ENCODE measurements at places on chromosomes 16 and 17. TPM values are rescaled to one million over a fixed set of nuclear protein-coding genes. Genes with fewer than 3 reads are reported as not detected.

Gene CDH15
- total RNA-seq = 0.27 TPM

Gene ZNF200
- 5.3 TPM for total RNA-seq

Gene FBXO47
- not detected for total RNA-seq

Gene APOBR
- 0.51 TPM for total RNA-seq

DNA sequence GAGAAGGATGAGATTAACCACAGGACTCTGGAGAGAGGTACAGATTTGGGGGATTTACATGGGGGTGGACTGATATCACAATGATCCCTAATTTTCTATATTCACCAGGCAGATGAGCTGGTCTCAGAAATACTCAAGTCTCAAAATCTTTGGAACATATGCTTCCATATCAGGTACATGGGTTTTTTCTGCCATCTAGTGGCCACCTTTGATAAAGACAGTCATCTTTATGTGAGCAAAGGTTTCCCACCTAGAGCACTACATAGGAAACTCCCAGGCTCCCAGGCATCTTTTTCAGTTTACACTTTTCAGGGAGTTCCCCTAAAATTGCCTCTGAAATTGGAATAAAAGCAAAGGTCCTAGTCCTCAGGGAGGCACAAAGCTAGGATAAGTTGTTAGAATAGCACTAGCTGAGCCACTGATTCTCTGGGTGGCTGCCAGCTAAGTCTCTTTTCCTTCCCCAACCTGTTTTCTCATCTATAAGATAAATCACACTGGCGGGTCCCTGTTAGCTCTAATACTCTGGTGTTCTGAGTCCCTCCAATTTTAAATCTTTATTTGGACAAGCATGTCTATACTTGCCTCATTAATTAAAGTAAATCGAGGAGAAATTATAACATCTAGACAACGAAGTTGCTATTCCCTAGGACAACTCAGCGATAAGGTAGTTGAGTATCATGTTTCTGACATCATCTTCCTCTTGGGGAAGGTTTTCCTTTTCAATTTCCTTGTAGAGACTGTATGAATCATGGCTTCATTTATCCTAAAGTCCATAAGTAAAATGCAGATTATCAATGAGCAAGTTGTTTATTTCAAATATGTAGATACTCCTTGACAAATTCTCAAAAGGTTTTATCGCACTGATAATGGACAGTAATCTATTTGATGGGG, 19.0 kb upstream of the MON1B start:
- no peak for DNase-seq

Gene PPP1R1B
- total RNA-seq = 1.2 TPM

GRCh38 chr17:48756830-48757251, 28.3 kb upstream of the HOXB13 start:
- no peak for DNase-seq

GRCh38 chr16:86878236-86879080, 300.1 kb downstream of the FOXL1 start:
- DNase-seq = peak; percentile 63

GRCh38 chr17:43574896-43575525, 28.9 kb upstream of the ETV4 start:
- DNase-seq = no peak

- DNase-seq = no peak
These were observed 23.7 kb upstream of the HLF start for GRCh38 chr17:55241097-55241496.

DNA sequence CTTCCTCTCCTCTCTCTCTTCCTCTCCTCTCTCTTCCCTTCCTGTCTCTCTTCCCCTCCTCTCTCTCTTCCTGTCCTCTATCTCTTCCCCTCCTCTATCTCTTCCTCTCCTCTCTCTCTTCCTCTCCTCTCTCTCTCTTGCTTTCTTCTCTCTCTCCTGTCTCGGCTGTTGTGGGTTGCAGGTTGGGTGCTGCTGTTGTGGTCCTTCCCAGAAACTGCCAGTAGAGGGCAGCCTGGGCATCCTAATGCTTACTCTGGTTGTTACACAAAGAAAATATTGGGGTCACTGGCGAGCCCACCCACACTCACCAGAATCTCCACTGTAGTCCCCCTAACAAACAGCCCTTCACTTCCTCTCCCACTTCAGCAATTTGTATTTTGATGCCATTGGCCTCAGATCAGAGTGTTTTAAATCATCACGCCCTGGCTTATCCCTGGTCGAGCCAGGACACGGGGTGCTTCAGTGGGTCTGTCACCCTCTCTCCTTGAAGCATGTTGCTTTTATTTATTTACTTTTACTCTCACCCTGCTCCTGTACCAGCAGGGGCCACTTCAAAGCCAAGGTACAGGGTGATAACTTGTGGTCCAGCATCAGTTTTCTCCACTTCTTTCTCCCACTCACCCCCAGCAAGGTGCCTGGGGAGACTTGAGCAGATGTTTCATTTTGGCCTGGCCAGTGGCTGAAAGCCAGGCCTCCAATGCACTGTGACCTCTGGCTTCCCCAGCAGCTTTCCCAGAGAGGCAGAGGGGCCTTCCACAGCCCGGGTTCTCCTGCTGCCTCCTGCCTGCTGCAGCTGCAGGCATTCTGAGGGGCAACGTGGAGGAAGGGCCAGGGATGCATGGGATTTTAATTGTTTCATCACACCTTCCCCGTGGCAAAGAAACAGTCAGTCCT, 4.7 kb upstream of the MMP15 start:
- DNase-seq = no peak

Gene EVI2B
- total RNA-seq = 2.0 TPM

DNA sequence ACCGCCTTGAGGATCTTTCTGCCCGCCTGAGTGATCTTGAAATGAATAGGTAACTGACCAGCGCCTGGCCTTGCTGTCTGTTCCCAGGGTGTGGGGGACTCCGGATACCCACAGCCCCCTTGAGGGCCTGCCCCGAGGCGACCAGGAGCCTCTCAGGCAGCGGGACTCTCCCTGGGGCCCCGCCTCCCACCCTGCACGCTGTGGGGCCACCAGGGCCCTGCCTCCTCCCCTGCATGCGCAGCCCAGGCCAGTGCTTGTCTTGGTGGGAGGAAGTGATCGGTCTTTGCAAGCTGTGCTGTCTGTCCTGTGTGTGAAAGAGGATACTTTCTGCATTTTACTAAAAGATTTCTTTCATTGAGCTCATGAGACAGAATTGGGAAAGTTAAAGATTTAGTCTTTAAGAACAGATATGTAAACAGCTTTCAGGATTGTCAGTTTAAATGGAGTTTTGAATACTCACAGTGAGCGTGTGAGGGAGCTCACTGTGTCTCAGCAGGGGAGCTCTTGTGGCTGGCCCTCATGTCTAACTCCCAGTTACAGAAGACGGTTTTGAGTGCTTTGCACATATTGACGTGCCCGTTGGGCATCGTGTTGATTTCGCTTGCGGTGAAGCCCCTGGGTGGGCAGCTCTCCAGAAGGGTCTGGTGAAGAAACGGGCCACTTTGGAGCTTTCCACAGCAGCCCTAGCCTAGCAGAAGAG, 36.1 kb upstream of the CAPN15 start:
- no peak for DNase-seq

Gene TBX6
- 0.57 TPM for total RNA-seq

Gene CIBAR2
- not detected for total RNA-seq

- DNase-seq = no peak
These were observed 35.0 kb downstream of the ENGASE start for GRCh38 chr17:79109584-79109983.
